ENCODE measurements at places on chromosomes 7 and 10.
A peak's percentile ranks its signal among the peaks of the same experiment; 100 is the strongest.

- DNase-seq: no peak
Observed at GRCh38 chr7:125462615-125463014, 533.0 kb upstream of the POT1 start.

DNA sequence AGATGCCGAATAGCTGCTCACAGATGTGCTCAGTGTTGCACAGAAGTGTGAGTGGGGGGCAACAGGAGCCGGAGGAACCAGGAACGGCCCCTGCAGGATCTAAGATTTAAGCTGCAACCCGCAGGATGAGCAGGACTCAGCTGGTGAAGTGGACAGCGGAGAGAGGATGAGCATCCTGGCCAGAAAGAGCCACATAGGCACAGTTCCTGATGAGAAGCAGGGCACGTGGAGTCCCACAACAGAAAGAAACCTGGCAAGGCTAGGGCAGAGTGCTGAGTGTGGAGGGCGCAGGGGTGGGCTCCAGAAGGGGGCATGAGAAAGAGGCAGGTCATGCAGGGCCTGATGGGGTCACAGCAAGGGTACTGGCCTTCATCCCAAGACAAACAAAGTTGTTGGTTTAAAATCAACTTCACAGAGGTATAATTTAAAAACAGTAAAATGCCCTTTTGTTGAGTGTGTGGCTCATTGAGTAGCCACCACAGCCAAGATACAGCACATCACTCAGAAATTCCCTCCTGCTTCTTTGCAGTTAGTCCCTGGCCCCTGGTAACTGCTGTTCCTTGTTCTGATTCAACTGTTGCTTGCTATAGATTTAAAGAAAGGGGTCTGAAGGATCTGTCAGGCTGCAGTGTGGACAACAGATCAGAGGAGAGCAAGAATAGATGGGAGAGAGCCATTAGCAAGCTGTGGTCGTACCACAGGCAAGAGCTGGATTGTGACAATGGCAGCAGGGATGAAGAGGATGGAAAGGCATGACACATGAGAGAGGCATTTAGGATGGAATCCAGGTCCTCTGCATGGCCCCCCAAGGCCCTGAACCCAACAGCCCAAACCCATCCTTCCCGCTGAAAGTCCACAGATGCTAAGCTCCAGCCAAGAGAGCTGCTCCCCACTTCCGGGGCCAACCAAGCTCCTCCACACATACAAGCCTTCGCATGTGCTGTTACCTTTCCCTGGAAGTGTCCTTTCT lies 53.1 kb upstream of the OSBPL3 start:
- no peak for DNase-seq

GRCh38 chr10:53209944-53210611 lies 437.5 kb upstream of the MBL2 start:
- DNase-seq: no peak

- no peak for DNase-seq
Observed at GRCh38 chr10:103648636-103649532, 155.4 kb downstream of the NEURL1 start.

GRCh38 chr10:71264345-71265200 lies 52.2 kb downstream of the UNC5B start:
- DNase-seq: no peak

- no peak for DNase-seq
Observed at GRCh38 chr10:85256481-85256880, 928.1 kb downstream of the CCSER2 start.

- no peak for DNase-seq
Observed at GRCh38 chr7:55572378-55573233, at the start of gene VOPP1. TSS of gene VOPP1 (minus strand) at chr7:55572502. CDS start at chr7:55572324, 178 bp downstream.

GRCh38 chr10:79192677-79193003 lies 123.9 kb downstream of the ZMIZ1 start:
- DNase-seq: no peak

DNA sequence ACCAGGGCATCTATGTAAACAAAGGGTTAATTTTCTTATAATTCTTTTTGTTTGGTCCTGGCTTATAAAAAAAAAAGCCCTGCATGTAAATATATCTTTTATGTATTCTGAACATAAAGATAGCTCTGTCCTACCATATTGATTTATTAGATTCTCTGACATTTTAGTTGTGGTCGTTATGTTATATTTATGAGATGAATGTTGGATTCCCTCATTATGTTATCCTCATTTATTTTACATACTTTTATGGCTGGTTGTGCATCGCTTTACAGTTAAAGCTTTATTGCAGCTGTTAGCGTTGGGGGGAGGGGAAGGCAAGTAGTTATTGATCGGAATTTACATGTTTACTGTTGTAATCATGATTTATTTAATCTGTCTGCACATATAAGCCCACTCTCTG lies 431.5 kb downstream of the LRMDA start:
- no peak for DNase-seq

DNA sequence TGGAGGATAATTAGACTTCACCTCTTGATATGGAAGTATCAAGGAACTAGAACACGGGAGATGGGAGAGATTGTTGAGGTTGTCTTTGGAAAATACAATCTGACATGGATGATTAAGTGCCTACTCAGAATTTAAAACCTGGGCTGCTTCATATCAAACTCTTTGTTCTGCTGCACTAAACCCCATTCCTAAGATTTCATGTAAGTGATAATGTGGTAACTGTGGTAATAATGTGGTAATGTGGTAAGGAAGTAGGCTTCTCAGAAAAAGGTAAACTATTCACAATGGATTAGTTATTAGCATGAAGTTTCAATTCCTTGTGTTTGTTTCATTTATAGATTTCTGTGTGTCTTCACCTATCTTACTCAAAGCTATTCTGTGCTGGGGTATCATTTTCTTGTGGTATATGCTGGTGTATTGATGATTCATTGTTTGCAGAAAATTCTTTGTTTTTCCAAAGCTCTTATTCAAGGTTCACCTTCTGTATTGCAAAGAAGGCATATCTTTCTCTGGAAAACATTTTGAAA lies 129.9 kb upstream of the TAC1 start:
- no peak for DNase-seq

- no peak for DNase-seq
Observed at GRCh38 chr10:129780198-129780597, 183.9 kb downstream of the EBF3 start.

GRCh38 chr10:132579027-132579859 lies 41.7 kb downstream of the INPP5A start:
- no peak for DNase-seq

DNA sequence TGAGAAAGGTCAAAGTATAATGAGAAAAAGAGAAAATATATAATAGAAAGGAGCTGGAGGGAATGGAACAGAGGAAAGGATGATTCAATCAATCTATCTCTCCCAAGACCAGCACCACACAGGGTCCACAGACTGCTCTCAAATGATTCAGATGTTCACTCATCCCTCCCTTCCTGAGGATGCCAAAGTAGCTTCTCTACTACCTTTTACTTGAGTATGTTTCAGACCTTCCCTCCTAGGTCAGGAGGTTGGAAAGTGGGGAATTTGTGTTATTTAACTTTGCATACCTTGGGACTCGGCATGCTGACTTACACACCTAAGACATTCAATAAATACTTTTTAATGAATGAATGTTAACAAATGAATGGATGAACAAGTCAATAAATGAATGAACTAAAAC lies 30.6 kb downstream of the CPVL start:
- DNase-seq: no peak

GRCh38 chr10:101840741-101841453 lies 2.7 kb downstream of the KCNIP2 start:
- peak; percentile 63 for DNase-seq

DNA sequence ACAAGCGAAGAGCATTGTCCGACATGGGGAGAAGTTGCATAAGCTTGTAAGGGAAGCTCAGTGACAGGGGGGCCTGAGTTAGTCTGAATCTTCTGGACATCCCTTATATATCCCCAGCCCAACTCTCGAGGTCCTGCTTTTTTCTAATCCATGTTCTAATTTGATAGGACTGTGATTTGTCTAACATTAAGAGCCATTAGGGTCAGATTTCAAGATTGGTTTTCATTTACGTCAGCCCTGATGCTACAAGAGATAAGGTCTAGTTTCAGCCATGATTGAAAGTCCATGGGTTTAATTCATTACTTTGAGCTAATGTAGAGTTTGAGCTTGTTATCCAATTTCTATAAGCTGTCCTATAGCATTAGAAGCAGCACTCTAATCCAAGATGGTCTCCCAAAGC lies 20.3 kb downstream of the TLX1 start:
- no peak for DNase-seq

GRCh38 chr10:76729841-76730487 lies 907.6 kb downstream of the KCNMA1 start:
- DNase-seq: no peak

GRCh38 chr7:41559426-41559825 lies 143.5 kb downstream of the INHBA start:
- no peak for DNase-seq

GRCh38 chr10:77377678-77378352 lies 259.8 kb downstream of the KCNMA1 start:
- DNase-seq: no peak

GRCh38 chr10:23157239-23157681 lies 34.9 kb upstream of the PTF1A start:
- no peak for DNase-seq

DNA sequence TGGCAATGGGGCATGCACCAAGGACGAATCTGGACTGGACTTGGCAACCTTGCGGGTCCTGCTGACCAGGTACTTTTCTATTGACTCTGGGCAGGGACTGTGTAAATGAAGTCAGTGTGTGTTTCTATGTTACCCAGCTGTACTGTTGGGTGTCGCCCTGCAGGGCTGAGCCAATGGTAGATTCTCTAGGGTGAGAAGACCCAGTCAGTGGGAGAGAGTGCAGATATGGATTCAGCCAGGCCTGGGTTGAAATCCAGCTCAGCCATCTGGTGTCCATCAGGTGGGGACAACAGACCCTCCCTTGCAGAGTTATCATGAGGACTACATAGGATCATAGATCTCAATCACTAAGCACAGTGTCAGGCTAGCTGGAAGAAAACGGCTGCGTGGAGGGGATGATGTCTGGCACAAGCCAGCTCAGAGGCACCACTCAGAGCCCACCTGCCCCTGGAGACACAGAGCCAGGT lies 4.9 kb upstream of the PPIF start:
- no peak for DNase-seq

GRCh38 chr7:31249671-31250070 lies 90.9 kb downstream of the NEUROD6 start:
- DNase-seq: no peak

DNA sequence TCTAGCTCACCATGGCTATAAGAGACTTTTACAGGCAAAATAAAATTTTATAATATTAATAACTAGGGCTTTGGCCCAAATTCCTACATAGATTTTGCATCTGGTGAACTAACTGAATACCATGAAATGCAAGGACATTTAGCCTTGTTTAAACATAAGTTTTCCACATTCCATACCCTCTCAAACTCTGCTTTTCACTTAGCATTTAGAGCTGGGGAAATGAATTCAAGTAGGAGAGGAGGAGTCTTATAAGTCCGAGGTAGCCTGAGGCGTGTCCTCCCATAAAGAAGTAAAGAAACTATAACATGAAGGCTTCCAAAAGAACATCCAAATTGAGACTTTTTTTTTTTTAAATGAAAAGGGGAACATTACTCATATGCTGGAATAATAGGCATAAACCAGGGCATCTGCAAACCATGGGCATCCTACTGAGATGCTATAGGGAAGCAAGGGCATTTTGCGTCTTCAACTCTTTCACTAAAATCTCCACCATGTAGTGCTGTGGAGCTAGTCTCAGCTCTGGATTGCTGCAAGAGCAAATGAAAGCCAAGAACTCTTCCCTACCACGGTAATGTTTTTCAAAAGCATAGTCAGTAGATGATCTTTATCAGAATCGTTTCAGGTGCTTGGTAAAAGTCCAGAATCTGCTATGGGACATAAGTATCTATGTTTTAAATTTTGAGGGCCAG lies 79.1 kb downstream of the PALS2 start:
- DNase-seq: no peak

DNA sequence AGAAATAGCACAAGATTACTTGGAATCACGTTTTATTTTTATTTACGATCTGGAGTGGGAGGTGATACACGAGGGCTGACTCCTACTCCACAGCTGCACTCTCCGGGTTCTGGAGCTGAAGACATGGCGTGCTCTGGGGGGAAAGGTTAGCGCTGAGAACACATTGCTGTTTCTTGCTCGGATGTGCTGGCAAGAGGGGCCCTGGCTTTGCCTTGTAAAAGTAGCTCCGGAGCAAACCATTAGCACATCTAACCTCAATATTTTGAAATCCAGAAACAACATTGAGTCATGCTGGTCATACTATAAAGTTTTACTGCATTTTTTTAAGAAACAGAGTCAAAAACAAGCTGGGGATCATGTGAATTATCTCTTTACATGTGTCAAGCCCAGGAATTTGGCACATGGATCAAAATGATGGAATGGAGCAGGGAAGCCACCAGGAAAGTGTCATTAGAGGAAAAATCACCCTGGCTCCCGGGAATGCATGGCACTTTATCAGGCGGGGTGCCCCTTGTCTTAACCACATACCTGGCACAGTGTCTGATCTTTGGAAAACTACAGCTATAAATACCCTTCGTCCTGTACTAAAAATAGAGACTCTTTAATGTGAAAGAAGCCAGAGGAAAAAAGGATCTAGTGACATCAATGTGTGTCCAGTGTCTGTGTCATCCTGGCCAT lies 31.6 kb upstream of the LYZL1 start:
- no peak for DNase-seq

- DNase-seq: no peak
Observed at GRCh38 chr7:27295236-27295635, 52.6 kb downstream of the EVX1 start.

- DNase-seq: no peak
Observed at GRCh38 chr7:43771128-43771527, 12.6 kb downstream of the BLVRA start.

- no peak for DNase-seq
Observed at GRCh38 chr7:113519472-113519871, 399.3 kb downstream of the PPP1R3A start.

- DNase-seq: no peak
Observed at GRCh38 chr10:129780901-129781795, 182.9 kb downstream of the EBF3 start.

DNA sequence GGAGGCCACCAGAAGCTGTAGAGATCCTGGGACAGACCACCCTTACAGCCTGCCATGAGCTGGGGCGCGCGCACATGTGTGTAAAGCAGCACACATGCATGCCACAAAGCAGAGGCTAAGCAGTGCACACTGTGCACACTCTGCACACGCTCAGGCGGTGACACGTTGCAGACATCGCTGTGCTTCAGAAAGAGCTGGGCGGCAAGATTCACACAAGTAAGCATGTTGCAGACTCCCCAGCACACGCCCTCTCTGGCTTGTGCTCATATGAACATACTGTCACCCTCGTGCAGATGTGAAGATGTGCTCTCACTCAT lies 478.9 kb downstream of the DNAJB6 start:
- no peak for DNase-seq
